ENCODE measurements at places on chromosomes 4 and X.

DNA sequence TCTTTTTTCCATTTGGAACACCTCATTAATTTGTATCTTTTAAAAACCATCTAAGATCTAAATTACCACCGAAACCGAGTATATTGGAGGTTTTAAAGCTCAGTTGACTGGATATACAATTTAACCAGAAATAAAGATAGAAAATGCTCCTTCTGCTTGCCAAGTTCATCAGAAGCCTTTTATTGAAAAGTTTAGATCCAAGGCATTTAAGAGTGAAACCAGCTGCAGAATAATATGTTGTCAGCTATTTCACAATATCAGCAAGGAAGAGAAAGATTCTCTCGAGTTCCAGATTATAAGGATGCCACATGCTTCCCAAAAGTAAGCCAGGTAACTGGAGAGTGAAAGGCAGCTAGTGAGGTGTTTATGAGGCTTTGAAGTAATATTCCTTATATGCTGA lies 217.4 kb downstream of the DCTD start:
- DNase-seq, result no peak

GRCh38 chr4:77994194-77994721 lies 62.9 kb upstream of the FRAS1 start:
- peak; percentile 48 for DNase-seq

DNA sequence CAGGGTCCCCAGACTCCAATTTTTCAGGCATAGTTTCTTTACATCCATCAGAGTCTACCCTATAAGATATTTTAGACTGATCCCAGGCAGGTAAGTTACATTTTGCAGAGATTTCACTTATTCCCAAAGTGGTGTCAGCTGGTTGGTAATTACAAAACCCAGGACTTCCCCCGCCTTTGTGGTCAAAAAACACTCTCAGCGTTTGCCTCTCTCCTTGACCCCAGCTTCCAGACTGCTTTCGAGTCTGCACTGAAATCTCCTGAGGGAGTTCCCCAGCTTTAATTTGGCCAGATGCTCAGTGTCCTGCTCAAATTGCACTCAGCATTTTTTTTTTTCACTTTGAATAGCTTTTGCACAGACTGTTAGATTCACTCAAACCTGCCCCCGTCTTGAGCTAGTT lies 11.2 kb upstream of the AMOT start:
- DNase-seq, result no peak

DNA sequence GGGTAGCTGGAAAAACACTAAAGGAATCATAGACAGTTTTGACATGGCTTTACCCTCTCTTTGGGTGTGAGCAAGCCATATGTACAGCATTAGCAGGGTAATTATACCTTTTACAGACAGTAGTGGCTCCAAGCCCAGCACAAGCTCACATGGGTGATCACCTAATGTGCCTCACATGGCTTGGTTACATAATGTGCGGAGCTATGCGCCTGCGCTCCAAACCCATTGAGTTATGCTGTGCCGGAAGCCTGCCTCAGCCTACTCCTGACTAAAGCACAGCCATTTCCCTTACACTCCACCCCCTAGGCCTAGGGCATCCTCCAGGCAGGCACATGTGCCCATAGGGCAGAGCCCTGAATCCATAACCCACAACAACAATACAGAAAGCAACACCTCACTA lies 6.5 kb upstream of the TSPAN5 start:
- no peak for DNase-seq

GRCh38 chr4:10460313-10461047 lies 3.3 kb upstream of the ZNF518B start:
- no peak for DNase-seq

DNA sequence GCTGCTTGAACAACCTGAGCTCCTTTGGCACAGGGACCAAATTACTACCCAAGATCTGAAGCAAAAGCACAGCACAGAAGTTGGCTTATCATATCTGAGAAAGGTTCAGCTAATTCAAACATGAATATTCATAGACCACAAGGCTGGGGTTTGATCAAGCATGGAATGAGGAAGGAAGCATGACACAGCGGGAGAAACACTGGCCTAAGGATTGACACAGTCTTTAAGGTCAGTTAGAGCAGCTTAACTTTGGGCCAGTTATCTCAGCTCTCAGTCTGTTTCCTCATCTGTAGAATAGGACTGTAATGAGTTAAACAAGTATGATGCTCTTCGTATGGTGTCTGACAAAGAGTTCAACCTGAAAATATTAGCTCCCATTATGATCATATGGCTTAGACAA lies 88.5 kb upstream of the CBR4 start:
- peak; percentile 50 for DNase-seq

- DNase-seq, result no peak
These were observed 70.8 kb downstream of the GAB1 start for GRCh38 chr4:143407474-143407873.

DNA sequence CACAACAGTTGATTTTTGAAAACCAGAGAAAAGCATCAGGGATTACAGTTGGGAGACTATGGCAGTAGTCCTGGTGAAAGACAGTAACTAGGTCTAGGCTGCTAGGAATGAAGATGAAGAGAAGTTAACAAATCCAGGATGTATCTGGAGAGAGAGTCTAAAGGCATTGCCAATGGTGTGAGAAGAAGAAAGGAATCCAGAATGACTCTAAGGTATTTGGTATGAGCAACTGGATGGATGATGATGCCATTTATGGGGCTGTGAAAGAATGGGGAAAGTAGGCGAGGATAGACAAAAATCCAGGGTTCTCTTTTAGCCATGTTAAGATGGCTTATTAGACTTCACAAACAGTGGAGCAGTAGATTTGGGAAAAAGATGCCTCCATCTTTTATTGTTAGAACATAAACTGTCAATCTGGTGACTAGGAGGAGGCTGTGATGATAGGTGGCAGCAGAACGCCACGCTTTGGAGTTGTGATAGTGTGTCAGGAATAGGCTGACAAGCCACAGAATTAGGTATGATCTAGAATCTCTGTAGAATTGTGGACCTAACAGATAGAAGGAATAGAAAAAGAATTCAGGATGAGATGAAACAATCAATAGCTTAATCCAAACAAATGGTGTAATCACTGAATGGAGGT lies 27.3 kb upstream of the JADE1 start:
- peak; percentile 5 for DNase-seq

DNA sequence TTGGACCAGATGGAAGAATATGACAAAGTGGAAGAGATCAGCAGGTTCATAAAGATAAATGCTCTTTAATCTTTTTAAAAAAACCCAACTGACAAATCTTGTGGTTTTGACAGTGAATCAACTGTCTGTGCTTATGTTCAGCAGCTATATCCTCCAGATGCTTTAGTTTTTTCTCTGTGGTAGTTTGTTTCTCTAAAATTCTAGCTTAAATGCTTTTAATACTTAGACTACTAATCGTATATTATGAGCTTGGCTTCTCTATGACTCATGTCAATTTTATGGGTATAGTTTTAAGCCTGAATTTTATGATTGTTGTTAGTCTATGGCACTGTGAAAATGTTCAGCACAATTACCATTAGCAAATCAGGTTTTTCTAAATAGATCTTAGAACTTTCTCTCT lies 12.9 kb downstream of the HHIP start:
- peak; percentile 65 for DNase-seq

DNA sequence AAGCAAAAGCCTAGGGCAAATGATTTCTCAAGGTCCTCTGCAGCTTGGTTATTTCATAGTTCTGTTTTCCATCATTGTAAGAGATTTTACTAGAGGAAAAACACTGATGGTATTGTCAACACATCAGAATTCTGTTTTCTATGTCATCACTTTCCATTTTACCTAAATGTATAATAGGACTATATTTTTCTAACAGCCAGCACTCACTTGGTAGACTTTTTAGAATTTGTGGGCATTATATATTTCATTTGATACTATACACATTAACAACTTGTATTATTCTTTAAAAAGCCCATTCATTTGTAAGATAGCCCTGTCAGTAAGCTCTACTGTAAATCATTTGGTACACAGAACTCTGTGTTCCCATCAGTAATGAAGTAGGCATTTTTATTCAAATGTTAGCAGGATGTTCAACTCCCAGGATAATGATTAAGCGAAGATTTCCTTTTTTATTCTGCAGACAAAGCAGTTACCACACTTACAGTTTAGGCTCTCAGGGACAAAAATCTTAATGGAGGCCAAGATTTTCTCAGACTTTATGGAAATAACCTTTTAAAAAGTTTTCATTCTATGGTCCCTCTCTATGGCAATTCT lies 143.6 kb upstream of the TEX13C start:
- no peak for DNase-seq

DNA sequence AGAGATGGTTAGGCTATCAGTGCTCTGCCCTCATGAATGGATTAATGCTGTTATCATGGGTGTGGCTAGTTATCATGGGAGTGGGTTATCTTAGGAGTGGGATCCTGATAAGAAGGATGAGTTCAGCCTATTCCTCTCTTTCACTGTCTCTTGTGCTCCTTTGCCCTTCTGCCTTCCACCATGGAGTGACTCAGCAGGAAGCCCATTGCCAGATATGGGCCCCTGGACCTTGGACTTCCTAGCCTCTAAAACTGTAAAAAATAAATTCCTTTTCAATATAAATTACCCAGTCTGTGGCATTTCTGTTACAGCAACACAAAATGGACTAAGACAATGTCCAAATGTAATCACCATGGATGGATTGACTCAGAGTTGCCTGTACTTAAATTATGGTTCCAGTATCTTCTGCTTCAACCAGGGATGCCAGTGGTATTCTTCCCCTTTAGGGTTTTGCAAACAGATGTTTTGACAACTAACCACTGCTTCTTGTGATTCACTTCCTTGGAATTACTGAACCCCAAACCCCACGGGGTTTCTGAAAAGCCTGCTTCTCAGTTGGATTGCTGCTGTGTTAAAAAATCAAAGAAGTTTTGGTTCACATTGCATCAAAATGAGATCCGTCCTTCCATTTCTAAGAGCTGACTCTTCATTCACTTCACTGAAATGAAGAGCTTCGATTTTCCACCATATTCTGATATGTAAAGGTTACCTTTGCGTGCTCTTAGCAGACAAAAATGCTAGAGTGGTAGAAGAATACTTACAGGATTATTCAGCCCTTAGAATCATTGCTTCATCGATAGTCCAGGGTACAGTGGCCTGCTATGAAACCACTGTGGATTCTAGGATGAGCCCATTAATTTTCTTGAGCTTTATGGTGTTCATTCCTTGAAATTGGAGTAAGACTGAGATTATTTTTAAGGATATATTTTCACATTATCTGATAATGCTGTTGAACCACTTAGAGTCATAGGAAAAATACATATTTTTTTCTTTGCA lies 107.7 kb downstream of the FRMPD4 start:
- DNase-seq, result peak; percentile 84

DNA sequence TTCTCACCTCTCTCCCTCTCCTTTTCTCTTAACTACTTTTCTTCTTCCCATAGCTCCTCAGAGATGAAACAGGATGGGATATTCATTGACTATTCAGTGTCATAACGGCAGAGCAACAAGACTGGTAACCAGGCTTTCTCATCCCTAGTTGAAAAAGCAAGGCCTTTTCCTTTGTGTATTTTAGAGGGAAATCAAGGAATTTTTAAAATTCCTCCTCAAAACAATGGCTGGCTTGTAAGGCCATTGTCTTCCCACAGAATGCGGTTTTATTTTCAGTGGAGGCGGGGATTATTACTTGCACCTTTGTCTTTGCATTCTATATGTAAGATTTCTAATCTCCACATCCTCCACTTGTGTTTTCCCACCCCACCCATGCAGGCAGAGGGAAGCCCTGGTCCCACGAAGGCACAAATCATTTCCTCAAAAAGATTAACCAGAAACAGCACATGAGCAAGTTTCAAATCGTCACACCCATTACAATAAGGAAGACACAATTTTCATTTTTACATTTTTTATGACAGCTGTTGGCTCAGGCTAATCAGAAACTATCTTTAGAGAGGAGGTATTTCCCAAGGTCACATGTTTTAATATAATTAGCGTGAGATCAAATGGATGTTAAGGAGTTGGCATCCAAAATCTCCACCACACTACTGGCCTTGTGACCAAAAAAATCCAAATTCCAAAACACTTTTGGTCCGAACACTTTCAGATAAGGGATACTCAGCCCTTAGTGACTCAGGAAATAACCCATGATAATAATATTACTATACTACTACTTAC lies 53.0 kb upstream of the KDR start:
- no peak for DNase-seq

DNA sequence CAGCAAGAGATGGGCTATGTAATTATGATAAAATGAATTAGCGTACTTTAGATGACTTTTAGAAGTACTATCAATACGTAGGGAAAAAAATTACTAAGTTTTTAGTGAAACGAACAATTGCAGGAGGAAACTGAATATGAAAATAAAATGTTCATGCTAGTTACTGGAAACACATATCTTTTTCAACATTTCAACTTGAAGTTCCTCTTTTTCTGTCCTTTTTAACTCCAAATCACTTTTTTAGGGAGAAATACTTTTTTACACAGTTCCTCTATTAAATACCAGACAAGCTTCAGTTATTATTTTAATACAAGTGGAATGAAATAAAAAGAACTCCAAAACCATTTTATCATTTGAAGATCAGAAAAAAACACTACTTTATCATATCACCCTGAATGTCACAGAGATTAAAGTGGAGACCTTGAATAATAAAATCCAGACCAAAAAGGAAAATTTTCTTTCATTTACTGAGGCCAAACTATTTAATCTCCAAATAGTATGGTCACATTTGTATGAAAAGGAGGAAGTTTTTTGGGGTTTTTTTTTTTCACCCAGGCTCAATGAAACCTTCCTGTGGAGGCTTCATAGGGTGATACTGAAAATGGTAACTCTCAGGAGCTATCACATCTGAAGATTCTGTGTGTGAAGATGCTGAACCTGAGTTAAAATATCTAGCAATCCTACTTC lies 306.2 kb downstream of the INPP4B start:
- no peak for DNase-seq

- DNase-seq, result peak; percentile 50
These were observed 542 bp downstream of the RNF150 start for GRCh38 chr4:141132709-141133145.

DNA sequence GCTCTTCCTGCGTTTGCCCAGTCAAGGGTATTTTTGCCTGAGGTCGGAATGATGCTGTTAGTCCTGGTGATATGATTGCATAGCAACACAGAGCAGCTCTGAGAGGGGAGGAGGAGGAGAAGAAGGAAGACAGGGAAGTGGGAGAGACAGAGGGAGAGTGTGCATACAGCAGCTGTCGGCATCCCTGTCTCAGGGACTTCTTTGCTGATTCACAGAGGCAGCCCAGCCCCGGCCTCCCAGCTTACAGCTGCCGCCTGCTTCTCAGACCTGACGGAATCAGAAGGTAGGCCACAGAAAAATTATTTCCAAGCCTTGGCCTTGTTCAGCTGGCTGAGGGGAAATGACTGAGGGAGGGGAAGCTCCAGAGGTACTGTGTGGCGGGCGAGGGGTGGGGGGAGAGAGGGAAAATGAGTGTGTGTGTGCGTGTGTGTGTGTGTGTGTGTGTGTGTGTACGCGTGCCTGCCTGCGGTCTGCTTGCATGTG lies 319 bp downstream of the DRP2 start:
- DNase-seq, result no peak

GRCh38 chrX:148804579-148805355 lies 304.4 kb downstream of the AFF2 start:
- no peak for DNase-seq

DNA sequence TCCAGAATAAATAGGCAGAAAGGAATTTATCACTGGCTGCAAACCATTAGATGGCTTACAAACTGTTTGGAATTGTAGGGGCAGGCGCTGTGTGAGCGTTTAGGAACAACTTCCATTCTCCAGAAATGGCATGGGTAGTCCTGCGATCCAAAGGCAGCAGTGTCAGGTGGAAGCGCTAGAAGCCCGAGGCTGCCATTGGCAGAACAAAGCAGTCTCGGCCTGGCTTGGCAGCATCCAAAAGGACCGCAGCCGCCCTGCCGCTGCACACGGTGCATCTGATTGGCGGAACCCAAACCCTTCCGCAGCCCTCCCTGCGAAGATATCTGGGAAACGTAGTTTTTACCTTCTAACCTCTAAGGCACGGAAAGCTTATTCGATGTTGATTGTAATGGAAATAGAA lies 23.6 kb upstream of the YTHDC1 start:
- DNase-seq, result peak; percentile 62

- DNase-seq, result peak; percentile 50
These were observed 23.9 kb downstream of the ACSL4 start for GRCh38 chrX:109709129-109709631.

Data from EL (cell line).